ENCODE measurements at places on chromosomes 7 and 10. TPM values are rescaled to one million over a fixed set of nuclear protein-coding genes. Genes with fewer than 3 reads are reported as not detected.

The CCL24 gene
- total RNA-seq, result not detected

The STK31 gene
- total RNA-seq, result under 0.01 TPM

DNA sequence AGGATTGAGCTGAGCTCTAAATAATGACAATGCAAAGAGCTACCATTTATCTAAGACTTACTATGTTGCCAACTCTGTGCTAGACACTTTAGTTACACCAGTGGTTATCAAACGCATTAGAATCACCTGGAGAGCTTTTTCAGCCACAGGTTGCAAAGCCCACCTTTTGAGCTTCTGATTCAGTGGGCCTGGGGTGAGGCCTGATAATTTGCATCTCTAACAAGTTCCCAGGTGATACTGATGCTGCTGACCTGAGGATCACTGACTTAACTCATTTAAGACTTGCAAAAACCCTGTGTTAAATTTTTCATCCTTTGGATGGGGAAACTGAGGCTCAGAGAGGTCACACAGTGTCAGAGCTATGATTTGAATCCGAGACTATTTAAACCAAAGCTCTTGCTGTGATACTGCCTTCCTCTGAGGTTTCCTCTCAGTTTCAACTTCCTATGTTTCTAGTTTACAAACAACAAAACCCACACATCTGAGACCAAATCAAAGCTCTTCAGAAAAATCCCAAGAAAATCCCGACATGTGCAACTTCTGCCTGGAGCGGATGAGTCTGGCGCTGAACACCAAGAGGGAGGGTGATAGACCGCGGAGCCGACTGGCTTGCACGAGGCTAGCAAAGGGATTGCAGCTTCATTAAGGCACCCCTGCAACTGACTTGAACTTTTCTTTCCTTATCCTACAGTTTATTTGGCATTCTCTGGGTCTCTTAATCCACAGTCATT lies 124.9 kb downstream of the CYP26A1 start:
- no peak for DNase-seq

DNA sequence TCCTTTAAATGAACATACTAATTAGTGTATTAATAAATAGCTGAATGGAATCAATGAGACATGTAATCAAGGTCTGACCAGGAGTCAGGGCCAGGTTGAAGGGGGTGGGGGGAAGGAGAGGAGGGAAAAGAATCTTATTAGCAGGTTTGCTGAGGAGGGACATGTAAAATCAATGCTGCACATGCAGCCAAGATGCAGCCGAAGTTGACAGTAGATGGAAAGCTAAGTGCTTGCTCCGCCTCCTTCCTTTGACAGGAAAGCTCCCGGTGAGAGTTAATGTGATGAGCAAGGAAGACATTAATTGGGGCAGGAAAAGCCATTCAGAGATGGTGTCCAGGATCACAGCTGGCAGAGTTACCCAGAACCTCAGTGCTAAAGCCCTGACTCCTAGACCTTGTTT lies 24.4 kb downstream of the PLXNA4 start:
- no peak for DNase-seq

DNA sequence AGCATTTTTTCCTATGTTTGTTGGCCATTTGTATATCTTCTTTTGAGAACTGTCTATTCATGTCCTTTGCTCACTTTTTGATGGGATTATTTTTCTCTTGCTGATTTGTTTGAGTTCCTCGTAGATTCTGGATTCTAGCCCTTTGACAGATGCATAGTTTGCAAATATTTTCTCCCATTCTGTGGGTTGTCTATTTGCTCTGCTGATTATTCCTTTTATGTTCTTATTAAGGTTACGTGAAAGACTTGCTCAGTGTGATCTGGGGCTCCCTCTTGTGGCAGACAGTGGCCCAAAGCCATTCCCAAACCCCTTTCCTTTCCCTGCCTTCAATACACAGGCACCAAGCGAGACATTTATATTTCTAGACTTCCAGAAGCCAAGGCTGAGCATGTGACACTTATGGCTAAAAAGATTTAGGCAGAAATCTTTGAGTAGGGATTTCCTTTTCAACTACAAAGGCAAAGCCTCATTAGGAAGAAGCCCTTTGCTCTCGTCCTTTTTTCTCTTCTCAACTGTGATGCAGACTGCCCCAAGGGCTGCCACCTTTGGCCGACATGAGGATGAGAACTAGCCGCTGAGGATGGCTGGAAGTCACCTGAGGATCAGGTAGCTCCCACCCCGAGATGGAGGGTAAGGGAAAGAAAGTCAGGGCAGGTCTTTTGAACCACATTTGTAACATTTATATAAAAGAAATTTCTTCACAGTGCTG lies 23.6 kb downstream of the ST8SIA6 start:
- DNase-seq, result peak; percentile 67

The PLPP4 gene
- total RNA-seq, result 8.0 TPM

- no peak for DNase-seq
These were observed 1.5 kb upstream of the FRAT2 start for GRCh38 chr10:97336006-97336405.

DNA sequence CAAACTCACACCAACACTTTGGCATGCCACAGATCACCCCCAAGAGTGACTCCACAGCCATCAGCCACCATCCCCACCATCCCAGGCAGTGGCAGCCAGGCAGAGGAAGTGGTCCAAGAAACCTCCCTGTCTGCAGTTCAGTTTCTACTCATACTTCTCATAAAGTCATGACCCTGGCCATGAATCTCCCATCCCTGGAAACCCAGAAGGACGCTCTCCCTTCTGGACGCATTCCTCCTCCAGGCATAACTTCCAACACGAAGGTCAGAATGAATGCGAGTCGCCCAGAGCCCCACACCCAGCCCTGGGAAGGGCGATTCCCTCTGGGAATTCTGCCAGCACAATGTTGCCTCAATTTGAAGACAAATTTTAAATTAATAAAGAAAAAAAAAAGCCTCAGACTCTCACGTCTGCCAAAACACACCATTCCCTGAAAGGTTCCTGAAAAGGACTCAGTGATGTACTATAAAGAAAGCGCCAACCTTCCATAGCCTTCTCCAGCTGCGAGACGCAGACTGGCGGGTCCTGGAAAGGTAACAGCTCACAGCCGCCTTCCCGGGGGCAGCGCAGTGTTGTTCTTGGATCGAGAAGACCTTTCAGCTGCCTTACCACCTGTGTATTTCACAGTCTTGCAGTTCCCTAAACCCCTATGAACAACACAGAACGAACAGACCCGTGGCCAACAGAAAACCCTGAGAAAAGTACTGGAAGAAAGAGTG lies 307.6 kb downstream of the FRMD4A start:
- peak; percentile 35 for DNase-seq

The TCAF2 gene
- total RNA-seq, result 1.8 TPM

The CYP2C19 gene
- not detected for total RNA-seq

DNA sequence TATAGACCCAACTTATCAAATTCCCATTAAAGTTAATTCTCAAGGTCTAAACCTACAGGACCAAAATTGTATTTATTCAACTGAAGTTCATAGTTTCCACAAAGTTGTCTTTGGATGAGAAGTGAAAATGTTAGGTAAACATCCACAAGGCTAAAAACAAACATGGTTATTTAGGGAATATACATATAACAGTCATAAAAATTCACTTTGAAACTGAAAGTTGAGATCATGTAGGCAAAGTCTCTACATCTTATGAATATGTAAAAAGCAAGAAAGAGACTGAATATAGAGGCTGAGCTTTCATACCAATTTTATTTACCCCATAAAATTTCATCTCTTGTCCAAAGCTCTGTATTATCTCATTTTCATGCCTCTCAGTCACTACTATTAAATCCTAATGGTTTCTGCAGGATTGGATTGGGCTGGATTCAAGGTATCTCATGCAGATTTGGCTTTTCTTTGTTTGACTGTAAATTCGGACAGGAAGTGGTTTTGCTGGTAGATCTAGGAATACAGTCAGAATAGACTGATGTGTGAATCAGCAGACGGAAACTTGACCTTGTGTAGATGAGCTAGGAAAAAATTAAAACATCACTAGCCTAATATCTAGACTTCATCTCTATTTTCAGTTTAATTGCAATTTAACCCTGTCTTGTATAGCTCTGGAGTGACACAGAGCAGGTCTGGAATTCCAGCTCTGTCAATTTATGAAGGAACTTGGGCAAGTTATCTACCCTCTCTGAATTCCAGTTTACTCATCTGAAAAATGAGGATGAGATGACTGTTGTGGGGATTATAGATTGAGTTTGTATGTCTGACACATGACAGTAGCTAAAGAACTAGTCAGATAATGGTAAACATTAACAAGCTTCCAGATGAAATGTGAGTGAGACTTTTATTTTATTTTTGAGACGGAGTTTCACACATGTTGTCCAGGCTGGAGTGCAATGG lies 27.3 kb upstream of the SKAP2 start:
- DNase-seq, result no peak

The ANKRD1 gene
- total RNA-seq, result 27.7 TPM

DNA sequence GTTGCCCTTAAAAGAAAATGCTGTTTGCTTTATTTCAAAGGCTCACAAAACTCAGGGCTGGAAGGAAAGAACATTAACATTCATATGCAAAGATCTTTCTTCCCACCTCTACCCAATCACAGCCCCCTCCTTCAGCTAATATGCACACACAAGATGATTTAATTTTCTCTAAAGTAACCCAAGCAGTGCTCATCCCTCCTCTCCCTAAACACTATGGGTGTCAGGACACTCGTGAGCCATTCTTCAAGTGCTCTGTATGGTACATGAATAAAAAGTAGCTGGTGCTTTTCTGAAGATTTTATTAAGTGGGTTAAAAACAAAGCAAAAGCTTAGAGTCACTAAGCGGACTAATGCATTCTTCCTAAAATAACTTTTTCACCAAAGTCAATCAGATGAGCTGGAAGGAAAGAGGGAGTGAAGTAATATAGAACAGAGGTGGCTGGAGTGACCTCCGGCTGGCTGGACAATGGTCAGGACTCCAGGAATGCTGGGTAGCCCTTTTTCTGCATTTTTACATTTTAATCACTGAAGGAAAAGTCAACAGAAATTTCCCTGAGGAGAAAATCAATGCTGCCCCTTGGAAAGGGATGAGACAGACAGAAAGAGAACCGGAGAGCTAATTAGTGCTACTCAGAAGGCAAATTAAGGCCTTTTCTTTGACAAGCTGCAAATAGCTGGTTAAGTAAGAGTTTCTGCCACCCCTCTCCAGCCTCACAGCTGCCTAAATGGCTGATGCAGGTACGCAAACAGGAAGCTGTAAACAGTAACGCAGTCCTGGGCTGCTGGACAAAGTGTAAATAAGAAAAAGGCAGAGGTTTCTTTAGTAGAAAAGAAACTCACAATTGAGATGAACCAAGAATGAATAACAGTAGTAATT lies 6.6 kb downstream of the DGKI start:
- DNase-seq, result no peak

The CHST3 gene
- total RNA-seq, result 43.1 TPM

- DNase-seq, result peak; percentile 46
These were observed 1.4 kb upstream of the SVIL start for GRCh38 chr10:29636178-29636577.

DNA sequence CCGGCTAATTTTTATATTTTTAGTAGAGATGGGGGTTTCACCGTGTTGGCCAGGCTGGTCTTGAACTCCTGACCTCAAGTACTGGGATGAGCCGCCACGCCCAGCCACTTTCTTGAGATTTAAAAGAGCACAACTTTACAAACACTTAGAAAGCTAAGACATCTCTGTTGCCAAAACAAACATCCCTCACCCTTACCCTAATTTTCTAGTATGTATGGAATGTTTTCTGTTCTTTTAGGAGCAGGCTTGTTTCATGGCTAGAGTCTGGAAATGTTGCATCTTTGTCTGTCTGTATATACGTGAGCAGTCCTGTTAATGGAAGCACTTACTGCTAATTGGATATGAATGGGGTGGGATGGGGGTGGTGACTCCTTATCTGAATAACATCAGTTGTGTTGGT lies 2.9 kb downstream of the OLAH start:
- peak; percentile 87 for DNase-seq

The CPA2 gene
- not detected for total RNA-seq

DNA sequence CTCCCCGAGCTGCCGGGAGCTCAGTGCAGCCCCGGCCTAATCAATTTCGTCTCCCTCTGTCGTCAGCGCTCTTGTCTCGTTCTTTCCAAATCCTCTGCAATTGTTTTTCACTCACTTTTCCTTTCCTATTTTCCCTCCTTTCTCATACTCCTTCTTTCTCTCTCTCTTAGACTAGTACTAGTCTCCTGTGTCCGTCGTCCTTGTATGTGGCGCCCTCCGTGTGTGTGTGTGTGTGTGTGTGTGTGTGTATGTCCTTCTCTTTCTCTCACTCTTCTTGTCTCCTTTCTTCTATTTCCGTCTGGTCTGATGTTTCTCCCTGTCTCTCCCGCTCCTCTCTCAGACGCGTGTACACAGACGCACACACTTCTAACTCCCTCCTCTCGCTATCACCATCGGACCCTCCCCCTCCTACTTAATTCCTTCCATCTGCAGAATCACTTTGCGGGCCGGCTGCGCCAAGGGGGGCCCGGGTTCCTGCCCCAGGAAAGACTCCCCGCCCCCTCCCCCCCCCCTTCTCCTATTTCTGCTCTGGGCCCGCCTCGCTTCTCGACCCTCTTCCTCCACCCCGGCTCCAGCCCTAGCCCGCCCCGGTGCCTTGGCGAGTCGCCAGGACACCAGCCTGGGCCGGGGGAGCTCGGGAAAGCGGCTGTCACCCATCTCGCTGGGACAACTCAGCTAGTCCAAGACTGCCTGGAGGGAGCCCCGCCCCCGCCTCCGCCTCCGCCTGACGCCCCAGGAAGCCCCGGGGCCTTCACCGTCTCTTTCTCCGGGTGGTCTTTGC lies 743 bp upstream of the ZCCHC24 start:
- peak; percentile 91 for DNase-seq

The GIMAP5 gene
- not detected for total RNA-seq

DNA sequence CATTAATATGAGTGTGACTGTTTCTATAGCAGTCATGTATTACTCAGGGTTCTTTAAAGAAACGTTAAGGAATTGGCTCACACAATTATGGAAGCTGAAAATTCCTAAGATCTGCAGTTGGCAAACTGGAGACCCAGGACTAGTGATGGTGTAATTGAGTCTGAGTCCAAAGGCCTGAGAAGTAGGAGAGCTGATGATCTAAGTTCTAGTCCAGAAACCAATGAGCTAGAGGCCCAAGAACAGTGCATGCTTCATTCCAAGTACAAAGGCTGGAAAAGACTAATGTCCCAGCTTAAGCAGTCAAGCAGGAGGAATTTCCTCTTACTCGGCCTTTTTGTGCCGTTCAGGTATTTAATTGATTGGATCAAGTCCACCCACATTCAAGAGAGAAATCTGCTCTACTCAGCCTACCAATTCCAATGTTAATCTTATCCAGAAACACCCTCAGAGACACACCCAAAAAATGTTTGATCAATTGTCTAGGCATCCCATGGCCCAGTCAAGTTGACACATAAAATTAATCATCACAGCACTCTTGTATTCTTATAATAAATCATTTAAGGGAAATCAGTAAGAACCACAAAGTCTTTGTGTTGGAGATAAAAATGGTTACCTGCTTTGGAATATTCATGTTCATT lies 312.1 kb downstream of the PRKG1 start:
- DNase-seq, result no peak

The TMEM196 gene
- total RNA-seq, result not detected

DNA sequence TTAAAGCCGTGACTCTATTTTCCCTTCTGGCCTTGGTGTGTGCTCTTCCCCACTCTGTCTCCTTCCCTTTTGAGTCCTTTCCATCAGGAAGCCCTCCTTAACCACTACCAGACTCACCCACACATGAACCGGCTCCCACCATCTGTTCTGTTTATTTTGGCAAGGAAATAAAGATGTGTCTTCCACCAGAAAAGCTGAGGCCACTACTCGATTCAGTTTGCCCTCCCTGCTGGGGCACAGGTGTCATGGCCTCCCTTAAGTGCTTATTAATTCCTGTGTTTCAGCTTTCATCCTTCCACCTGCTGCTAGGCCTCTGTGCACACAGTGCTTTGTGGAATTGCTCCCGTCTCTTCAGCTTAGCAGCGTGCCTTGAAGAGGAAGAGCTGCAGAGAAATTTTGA lies 16.7 kb downstream of the POR start:
- no peak for DNase-seq

The ANXA8L1 gene
- total RNA-seq, result 0.29 TPM

GRCh38 chr7:3194501-3195141 lies 106.4 kb upstream of the SDK1 start:
- peak; percentile 74 for DNase-seq
